Sigmoid colon (tissue), 7 donors: ENCODE measurements at places on chromosomes 5 and 9. TPM values are rescaled to one million over a fixed set of nuclear protein-coding genes. Genes with fewer than 3 reads are reported as not detected.

GRCh38 chr5:36733183-36733582, 126.8 kb downstream of the SLC1A3 start:
- H3K27ac ChIP-seq = no peak overlapping the region
- H3K36me3 ChIP-seq = no peaks in the 10 kb centered on the region
- H3K27me3 ChIP-seq = peaks cover 2% of the 10 kb centered on the region
- H3K4me1 ChIP-seq = peaks cover 5% of the 10 kb centered on the region
- DNase-seq = no peak

The ITGA2 gene
- 1.4 TPM for total RNA-seq

GRCh38 chr5:123520677-123521247, 8.8 kb downstream of the CSNK1G3 start:
- no peaks in the 10 kb centered on the region for H3K27me3 ChIP-seq
- DNase-seq = no peak
- H3K36me3 ChIP-seq = no peaks in the 10 kb centered on the region

GRCh38 chr5:123180178-123180577, 91.1 kb downstream of the PRDM6 start:
- H3K4me3 ChIP-seq = no peak overlapping the region
- peaks cover 13% of the 10 kb centered on the region for H3K4me1 ChIP-seq
- DNase-seq = peak; percentile 73
- H3K27me3 ChIP-seq = no peaks in the 10 kb centered on the region
- H3K36me3 ChIP-seq = peaks cover 16% of the 10 kb centered on the region

The NEUROG1 gene
- not detected for total RNA-seq

DNA sequence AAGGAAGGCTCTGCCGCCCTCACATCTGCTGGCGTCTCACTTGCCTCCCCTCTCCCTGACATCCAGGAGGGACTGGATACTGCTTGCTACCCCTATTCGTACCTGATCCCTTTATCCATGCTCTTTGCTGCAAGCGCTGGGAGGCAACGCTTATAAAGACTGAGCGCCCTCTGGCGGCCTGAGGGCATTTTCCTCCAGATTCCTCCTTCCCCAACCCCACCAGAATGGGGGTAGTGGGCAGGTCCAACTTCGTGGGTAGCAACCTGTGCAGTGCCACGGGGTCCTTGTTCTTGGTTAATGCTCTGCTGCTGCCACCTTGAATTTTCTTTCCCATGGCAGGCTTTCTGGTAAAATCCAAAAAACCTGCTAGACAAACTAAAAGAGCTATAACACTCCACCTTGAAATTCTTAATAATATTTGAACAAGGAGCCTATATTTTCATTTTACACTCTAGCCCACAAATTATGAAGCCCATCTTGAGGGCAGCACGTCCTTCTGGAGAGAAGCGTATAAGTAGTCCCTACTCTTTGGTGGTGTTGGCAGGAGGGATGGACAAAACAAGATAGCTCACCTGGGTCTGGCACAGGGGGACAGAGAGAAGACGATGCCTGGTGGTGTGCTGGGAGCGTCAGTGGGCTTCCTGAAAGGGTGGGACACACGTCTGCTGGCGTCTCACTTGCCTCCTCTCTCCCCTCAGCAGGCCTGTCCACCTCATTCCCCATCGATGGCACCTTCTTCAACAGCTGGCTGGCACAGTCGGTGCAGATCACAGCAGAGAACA, 52.5 kb downstream of the JADE2 start:
- peaks cover 54% of the 10 kb centered on the region for H3K36me3 ChIP-seq
- no peak overlapping the region for H3K4me3 ChIP-seq
- no peaks in the 10 kb centered on the region for H3K27me3 ChIP-seq
- DNase-seq = peak; percentile 87

The ENTREP1 gene
- 11.9 TPM for total RNA-seq

GRCh38 chr9:71519098-71519696, 249.1 kb downstream of the CEMIP2 start:
- no peak for DNase-seq
- H3K27ac ChIP-seq = no peak overlapping the region
- H3K4me1 ChIP-seq = no peaks in the 10 kb centered on the region
- no peaks in the 10 kb centered on the region for H3K36me3 ChIP-seq
- no peak overlapping the region for H3K4me3 ChIP-seq
- no peaks in the 10 kb centered on the region for H3K27me3 ChIP-seq

- H3K4me1 ChIP-seq = no peaks in the 10 kb centered on the region
- H3K27ac ChIP-seq = no peak overlapping the region
- no peaks in the 10 kb centered on the region for H3K36me3 ChIP-seq
- no peak for DNase-seq
- no peak overlapping the region for H3K4me3 ChIP-seq
Measured at GRCh38 chr5:43256261-43256966, 56.8 kb downstream of the HMGCS1 start.

- no peaks in the 10 kb centered on the region for H3K36me3 ChIP-seq
- H3K4me1 ChIP-seq = no peaks in the 10 kb centered on the region
- no peak for DNase-seq
- H3K27ac ChIP-seq = no peak overlapping the region
- no peaks in the 10 kb centered on the region for H3K27me3 ChIP-seq
Measured at GRCh38 chr5:34687269-34688011, 31.3 kb downstream of the RAI14 start.

DNA sequence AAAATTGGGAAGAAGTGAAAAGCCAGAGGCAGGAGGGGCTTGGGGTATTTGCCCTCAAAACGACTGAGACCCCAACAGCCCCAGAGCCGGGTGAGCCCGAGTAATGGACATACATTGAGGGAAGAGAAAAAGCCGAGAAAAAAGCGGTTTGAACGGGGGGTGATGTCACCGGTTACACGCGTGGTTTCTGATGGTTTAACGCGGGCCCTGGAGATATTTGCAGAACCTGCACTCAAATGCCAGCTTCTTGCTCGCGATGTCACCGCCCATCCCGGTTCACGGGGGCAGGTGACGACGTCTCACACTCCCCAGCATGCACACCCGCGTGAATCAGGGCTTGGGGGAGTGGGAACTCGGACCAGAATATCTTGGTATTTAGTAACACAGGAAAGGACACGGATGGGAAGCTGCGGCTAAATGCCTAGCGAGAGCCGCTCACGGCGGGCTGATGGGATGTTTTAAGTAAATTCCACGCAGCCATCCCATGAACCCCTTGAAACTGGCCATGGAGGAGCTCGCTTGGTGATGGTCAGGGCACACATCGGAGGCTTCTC, 102.0 kb upstream of the RAPGEF1 start:
- no peaks in the 10 kb centered on the region for H3K4me1 ChIP-seq
- H3K4me3 ChIP-seq = no peak overlapping the region
- H3K36me3 ChIP-seq = no peaks in the 10 kb centered on the region
- no peaks in the 10 kb centered on the region for H3K27me3 ChIP-seq
- H3K27ac ChIP-seq = no peak overlapping the region

DNA sequence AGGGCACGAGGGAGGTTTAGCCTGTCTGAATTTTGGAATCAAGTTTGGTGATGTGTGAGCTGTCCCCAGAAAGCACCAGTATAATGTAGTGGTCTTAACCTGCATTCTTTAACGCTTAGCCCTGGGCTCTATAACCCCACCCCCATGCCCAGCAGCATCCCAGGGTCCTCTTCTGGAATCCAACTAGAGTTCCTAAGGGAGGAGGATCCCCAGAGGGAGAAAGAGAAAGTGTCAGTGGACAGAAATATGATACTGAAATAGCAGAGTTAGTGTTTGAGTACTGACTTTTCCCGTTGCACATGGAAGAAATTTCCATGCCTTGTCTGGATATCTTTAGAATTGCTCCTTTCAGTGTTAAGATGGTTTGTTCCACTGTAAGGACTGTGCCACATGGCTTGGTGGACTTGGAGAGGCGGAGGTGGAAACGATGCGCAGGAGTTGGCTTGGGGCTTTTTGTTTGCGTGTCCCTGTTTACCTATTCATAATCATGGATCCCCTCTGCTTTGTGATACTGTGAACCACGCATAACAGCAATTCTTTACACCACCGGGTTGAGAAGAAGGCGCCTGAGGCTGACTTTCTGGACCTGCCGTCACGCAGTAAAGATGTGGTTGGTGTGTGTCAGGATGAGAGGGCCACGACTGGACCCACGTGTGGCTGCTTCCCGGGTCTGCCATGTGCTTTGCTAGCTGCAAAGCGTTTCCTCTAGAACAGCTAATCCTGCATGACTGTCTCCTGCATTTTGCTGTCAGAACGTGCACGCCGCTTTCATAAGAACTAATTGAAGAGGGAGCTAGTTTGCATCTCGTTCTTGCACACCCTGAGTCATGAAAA, 142.3 kb downstream of the SMARCA2 start:
- no peaks in the 10 kb centered on the region for H3K27me3 ChIP-seq
- no peak for DNase-seq
- H3K4me3 ChIP-seq = peak overlapping the region; percentile 51
- H3K36me3 ChIP-seq = peaks cover 11% of the 10 kb centered on the region
- H3K27ac ChIP-seq = peak overlapping the region; percentile 75

DNA sequence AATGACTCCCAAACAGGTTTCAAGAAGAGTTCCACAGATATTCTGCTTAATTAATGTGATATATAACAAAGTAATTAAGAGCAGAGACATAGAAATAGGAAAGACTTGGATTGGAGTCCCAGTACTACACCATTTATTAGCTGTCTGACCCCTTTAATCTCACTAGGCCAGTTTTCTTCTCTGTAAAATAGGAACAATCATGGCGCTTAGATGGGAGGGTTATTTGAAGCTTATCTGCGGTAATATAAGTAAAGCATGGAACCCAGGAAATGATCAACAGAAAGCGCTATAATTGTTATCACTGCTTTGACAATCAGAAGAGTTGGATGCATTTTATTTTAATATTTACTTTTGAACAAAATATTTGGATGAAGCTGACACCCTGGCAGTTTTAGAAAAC, 71.3 kb upstream of the IFNE start:
- no peak for DNase-seq
- H3K4me3 ChIP-seq = no peak overlapping the region
- H3K27me3 ChIP-seq = peaks cover 27% of the 10 kb centered on the region
- H3K36me3 ChIP-seq = no peaks in the 10 kb centered on the region
- H3K4me1 ChIP-seq = no peaks in the 10 kb centered on the region

The ANKRD31 gene
- 0.33 TPM for total RNA-seq

The DNAH5 gene
- total RNA-seq = 0.36 TPM
